Fibroblast of the aortic adventitia (primary cell): ENCODE measurements at places on chromosomes 11 and 22.

DNA sequence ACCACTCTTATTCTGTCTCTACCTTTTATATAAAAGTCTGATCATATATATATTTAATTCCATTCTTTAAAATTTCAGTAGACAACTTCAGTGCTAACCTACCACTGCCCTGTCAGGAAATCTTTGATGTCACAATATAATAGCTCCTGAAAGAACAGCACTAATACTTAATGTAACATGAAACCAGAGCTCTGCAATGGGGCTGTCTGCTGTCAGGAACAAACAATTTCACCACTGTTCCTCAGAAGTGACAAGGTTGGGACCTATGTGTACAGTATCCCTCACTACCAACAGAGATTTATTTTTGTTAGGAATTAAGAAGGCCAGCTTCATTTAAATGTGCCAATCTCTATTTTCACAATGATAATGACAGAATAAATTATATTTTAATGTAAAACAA is 165.5 kb upstream of the C11orf58 start:
- no peak for DNase-seq

DNA sequence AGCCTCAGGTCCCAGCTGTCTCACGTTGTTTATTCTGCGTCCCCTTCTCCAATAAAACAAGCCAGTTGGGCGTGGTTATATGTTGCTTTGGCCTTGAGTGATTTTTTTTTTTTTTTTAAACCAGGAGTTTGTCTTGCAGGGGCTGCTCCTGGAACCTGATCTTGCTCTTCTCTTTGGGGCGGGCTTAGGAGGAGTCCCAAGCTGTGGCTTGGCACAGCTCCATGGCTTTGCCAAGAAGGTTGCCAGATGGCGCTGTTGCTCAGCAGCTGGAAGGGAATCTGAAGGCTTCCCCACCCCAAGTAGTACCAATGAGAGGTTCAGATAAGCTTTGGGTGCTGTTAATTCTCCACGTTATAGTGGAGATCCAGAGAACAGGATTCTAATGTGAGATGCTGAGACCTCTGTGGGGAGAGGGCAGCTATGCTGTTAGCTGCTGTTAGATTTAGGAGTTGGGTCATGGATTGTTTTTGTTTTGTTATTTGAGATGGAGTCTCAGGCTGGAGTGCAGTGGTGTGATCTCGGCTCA is 2.0 kb upstream of the FERMT3 start:
- peak; percentile 98 for DNase-seq

GRCh38 chr11:67644042-67644441 is 4.5 kb upstream of the TBX10 start:
- DNase-seq, result no peak

DNA sequence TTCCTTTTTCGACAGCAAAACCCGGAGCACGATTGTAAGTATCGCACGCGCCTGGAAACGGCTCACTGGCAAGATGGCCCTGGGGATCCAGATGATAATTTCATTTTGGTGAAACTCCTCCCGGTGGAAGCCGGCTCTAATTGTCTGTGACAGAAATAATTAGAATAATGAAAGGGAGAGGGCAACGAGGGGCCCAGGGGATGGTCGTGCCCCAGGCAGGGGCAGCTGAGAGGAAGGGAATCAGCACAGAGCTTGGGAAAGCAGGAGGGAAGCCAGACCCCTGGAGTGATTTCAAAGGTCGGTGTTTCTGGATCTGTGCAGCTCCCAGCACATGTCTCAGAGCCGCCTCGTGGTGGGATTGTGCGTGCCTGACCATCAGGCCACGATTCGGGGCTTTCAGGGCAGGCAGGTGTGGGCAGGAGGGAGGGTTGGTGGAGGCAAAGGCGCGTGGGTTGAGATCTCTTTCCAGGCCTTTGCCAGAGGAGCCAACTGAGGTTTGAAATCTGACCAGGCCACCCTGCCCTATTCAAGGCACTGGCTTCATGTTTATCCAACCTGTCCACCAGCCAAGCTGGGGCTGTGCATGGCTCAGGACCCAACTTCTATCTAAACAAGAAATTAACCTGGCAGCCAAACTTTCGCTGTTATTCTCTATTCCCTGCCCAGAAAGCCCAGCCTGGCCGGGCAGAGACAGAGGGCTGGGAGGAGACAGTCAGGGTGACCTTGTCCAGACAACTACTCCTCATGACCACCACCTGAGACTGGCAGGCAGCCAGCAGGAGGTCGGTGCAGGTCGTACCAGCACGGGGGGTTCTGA is 27.8 kb downstream of the ANO1 start:
- DNase-seq, result no peak

DNA sequence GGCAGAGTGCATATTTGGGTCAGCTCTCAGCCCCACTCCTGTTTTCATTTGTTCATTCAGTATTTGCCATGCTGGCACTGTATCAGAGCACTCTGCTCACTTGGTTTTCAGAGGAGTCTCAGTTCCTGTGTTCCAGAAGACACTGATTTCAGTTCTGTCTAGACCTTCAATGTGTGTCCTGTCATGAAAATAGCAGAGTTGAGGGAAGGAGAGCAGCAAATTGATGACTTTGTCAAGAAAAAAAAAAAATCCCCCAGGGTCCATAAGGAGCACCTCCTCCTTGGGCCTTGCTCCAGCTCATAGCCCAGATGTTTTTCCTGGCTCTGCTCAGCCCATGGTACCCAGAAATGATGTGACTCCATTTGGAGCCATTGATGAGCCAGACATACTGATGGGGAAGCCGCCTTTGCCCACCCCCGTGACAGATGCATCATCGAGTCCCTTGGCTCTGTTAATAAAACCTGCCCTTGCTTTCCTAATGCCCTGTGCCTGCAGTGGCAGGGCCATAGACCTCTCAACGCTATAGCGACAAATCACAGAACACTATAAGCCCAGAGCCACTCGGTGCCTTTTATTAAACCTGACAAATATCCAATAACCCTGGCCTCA is 107.0 kb downstream of the PKNOX2 start:
- DNase-seq, result peak; percentile 27

GRCh38 chr22:30910358-30910757 is 58.2 kb downstream of the MORC2 start:
- DNase-seq, result no peak

DNA sequence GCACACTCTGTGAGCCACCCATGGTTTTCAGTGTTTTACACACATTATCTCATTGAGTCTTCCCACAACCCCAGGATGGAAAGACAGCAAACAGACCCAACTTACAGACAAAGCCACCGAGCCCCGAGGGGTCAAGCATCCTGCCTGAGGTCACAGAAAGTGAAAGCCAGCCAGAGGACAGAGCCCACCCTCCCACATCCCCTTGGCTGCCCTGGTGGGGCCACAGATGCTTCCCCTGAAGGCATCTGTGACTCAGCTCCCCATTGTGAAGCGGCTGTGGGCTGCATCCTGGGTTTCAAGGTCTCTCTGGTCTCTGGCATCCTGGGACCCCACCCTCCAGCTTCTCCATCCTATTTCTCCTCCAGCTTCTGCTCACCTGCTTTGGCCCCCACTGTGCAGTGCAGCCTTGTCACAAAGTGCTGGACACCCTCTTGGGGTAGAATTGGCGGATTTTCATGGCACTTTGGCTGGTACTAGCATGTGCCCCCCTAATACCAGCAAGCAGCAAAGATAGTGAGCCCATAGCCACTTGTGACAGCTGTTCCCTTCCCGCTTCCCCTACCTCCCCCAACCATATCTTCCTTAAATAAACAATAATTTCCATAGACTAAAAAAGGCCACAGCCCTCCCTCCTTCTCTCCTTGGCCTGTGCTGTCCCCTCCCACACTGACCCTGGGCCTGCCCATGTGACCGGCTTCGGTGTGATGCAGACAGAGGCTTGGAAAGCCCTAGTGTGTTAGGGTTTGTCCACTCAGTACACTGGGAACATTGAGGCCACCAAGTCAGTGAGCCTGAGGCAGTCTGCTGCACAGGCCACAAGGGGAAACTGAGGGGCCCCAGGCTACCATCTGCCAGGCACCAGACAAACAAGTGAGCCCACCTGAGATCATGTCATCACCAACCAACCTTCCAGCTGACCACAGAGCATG is 53.9 kb upstream of the SHISAL1 start:
- no peak for DNase-seq

DNA sequence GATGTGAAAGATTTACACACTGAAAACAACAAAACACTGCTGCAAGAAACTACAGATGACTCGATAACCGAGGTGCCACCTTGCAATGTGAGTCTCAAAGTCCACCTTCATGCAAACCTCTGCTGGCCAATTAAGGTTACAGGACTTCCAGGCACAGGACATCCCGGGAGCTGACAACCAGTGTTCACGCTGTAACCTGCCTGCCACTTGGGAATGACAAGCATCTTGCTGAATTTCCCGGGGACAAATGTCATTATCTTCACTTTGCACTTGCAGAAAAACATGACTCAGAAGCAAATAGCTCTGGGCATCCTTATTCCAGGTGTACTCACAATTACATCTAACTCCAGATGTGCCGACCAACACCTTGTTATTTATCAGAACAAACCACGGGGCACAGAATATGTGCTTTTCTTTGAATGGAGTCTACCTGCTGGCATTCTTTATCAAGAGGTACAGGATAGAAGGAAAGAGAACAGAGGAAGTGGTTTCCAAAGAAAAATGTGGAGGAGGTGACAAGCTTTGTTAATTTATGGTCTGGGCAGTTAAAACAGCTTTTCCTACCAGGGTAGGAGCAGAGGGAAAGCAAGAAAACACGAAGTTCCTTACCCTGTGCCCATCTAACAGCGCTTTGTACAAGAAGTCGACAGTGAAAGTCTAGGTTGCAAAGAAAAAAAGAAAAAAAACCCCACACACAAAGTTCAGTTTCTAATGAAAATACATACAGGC is 72.3 kb downstream of the SHANK2 start:
- DNase-seq, result no peak

- DNase-seq, result no peak
These were observed at the start of gene BID for GRCh38 chr22:17774206-17774925. TSS of gene BID (minus strand) at chr22:17774469. CDS start at chr22:17750116, 24,353 bp downstream.

GRCh38 chr11:63614136-63614671 is at the start of gene PLAAT3:
TSS of gene PLAAT3 (minus strand) at chr11:63614433. CDS start at chr11:63614014, 419 bp downstream.
- peak; percentile 62 for DNase-seq

DNA sequence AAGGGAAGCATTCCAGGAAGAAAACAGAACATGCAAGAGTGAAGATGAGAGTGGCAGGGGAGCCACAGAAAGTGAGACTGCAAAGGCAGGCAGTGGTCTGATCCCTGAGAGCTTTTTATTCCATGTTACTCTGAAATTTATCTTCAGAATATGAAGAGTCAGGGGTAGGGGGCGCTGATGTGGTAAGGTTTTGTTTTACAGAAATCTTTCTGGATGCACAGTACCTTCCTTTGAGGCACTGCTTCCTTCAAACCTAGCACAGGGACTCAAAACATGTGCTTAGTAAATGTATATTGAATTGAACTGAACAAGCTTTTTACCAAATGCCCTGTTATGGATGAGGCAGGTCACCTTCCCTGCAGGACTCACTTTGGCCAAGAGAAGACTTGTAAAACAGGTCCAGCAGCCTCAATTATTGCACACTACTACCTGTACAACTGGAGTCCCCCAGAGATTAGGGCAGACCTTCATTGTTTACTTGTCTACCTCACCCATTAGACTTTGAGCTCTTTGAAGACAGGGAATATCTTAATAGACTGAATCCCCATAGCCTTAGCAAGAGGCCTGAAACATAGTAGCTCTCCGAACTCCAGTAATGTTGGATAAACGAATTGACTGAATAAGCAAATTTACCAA is 2.2 kb downstream of the PAK1 start:
- no peak for DNase-seq

DNA sequence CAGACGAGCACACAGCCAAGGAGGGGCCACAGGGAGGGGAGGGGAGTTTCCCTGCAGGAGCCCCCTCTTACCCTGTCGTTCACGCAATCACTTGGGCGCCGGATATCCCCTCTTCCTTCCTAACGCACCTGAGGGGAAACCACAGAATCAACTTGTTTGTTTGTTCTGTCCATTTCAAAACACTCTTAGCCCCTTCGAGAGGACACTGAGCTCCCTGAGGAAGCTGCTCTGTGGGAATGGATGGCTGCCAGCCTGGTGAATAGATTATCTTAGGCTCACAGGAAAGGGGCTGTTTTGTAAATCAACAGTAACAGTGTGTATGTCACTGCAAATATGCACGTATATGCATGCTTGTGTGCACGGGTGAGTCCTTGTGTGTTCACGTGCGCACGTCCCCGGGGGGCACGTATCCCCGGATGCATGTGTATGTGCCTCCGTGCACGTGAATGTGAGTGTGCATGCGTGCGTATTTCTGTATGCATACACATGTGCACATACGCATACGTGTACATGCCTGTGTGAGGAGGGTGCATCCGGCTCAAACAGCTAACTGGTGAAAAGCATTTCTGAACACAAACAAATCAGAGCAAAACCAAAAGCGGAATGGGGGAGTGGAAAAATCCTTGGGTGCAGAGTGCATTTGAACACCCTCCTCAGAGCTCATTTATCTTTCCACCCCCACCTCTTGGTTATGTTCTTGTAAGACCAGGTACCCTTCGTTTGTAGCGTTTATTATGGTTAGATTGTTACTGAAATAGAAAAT is 7.2 kb downstream of the ARSA start:
- DNase-seq, result no peak

DNA sequence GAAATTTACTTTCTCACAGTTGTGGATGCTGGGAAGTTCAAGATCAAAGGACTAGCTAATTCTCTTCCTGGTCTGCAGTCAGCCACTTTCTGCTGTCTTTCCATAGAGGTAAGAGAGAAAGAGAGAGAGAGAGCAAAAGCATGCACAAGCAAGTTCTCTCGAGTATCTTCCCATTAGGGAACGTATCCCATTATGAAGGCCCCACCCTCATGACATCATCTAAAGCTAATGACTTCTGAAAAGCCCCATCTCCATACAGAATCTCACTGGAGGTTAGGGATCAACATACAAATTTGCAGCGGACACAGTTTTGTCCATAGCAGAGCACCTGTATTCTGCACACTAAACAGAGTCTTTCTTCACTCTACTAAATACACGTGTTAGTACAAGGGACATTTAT is 17.4 kb upstream of the SLC22A9 start:
- no peak for DNase-seq

GRCh38 chr11:44873537-44873936 is 77.1 kb downstream of the TP53I11 start:
- no peak for DNase-seq

- DNase-seq, result peak; percentile 34
These were observed 1.6 kb upstream of the KMT2A start for GRCh38 chr11:118434553-118435289.

- DNase-seq, result no peak
These were observed 14.1 kb upstream of the IL2RB start for GRCh38 chr22:37163575-37164504.

GRCh38 chr11:33861386-33861785 is 30.5 kb downstream of the LMO2 start:
- DNase-seq, result no peak

DNA sequence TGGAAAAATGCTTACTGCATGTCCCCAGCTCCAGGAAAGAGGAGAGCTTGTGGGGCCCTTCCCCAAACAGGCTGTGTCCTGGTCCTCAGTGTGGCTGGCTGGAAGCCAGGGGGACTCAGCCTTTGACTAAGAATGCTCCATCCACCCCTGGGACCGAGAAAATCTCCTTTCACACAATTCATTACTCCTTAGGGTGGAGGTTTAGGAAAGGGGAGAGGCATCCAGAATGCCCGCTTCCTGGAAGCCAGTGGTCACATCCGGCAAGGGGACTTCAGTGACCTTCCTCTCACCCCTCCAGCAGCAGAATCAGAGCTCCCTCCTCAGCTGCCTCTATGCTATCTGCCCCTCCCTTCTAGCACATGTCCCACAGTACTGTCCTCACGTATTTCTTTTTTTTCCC is 21.9 kb downstream of the ATG16L2 start:
- DNase-seq, result no peak
